Type B pancreatic cell (in vitro differentiated cells): ENCODE measurements at places on chromosomes 4 and X.

- DNase-seq: no peak
These were observed 167.1 kb downstream of the AMELX start for GRCh38 chrX:11460347-11460746.

DNA sequence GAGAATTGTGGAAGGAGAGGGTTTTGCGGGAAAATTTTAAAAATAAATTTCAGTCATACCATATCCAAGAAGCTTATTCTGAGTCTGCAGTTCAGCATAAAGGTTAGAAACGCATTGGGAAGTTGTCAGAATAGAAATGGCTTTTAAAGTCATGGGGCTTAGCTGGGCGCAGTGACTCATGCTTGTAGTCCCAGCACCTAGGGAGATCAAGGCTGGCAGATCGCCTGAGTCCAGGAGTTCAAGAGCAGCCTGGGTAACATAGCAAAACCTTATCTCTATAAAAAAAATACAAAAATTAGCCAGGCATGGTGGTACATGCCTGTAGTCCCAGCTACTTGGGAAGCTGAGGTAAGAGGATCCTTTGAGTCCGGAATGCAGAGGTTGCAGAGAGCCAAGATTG is 3.9 kb upstream of the PLA2G12A start:
- DNase-seq: no peak

DNA sequence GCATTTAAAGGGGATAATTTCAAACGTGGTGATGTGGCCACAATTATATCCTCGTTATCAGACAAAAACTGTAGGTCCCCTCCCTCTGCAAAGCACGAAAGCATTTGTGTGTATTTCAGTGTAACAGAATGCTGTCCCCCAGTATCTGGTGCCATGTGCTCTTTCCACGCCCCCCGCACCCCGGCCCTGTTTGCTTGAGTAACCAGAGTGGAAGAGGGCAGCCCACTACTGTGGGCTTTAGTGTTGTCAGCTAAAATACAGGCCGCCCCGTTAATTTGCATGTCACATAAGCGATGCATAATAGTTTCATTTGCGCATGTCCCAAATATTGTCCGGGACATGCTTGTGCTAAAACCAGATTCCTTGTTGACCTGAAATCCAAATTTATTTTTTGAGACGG is 110.1 kb downstream of the PHKA2 start:
- DNase-seq: no peak

DNA sequence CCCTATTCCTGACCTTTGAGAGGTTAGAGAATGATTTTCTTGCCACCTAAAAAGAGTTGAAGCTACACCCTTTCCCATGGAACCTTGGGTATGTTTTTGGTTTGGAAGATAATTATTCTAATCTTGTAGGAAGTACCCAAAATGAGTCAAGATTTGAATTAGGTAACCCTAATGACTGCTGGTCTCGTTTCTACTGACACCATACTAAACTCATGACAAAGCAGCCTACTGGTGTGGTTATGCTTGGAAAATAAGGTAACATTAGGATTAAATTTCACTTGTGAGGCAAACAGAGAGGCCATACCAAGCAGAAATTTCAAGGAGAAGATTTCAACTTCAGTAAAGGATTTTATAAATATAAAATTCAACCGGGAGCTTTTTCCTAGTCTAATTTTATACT is 107.9 kb downstream of the FBXW7 start:
- DNase-seq: no peak

DNA sequence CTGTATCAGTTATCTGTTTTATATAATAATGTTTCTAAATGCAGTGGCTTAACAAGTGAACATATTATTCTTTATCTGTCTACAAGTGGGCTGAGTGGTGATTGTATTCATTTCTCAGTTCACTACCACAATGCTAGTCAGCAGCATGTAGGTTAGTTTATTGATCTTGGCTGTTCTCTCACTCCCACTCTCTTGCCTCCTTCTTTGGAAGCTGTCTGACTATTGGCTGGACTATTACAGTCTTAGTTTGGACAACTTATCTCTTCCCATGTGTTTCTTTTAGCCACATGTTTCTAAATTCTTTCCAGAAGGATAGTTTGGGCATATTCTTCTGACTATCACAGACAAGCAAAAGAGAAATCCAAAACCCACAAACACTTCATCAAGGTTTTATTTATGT is 459.5 kb upstream of the AGA start:
- DNase-seq: no peak

- DNase-seq: no peak
These were observed 18.2 kb upstream of the TLR1 start for GRCh38 chr4:38822748-38823303.

DNA sequence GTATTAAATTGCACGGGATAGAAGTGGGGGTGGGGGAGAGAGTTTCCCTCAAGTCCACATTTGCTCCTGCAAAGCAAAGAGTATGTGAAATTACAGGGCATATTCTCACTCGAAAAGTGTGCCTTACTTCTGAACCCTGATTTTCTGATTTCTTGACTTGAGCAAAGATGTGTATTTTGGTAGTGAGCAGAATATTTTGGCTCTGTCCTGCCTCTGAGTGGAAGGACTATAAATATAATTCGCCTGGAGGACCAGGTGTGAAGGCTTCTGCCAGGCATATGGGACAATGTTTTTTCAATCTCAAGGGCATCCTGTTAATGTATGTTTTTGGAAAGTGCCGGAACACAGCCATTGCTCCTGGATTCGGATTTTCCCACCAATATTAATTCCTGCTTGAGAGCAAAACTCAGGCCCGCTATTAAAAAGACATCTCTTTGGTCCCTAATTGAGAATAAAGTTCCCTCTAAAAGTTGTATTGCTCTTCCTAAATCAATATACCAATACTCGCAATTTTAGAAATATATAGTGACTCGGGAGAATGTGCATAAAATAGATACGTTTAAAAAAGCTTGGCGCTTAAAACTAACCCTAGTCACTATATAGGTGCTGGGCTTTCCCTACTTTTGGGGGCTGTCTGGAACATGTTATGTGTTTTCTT is 15.3 kb upstream of the PITX2 start:
- DNase-seq: no peak

- no peak for DNase-seq
These were observed 46.5 kb downstream of the RAI2 start for GRCh38 chrX:17814557-17814956.

GRCh38 chrX:40646489-40647306 is 663 bp downstream of the CXorf38 start:
- no peak for DNase-seq

GRCh38 chr4:145785391-145786008 is 105.6 kb downstream of the C4orf51 start:
- DNase-seq: no peak

DNA sequence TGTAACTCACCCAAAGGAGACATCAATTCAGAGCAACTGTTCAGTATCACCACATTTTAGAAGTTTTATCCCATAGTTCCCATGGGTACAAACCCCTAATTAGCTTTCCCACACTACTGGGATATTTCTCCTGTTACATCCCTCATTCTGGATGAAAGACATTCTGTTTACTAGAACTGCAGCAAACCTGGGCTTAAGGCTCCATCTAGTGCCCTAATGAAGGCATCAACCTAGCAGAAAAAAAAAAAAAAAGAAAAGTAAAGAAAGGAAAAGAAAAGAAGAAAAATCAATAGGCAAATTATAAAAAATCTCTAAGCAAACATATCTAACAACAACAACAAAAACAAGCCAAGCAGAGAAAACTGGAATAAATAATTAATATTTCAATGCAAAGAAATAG is 133.7 kb upstream of the CPXCR1 start:
- no peak for DNase-seq

- DNase-seq: no peak
These were observed 10.7 kb upstream of the LRBA start for GRCh38 chr4:151025759-151026158.

DNA sequence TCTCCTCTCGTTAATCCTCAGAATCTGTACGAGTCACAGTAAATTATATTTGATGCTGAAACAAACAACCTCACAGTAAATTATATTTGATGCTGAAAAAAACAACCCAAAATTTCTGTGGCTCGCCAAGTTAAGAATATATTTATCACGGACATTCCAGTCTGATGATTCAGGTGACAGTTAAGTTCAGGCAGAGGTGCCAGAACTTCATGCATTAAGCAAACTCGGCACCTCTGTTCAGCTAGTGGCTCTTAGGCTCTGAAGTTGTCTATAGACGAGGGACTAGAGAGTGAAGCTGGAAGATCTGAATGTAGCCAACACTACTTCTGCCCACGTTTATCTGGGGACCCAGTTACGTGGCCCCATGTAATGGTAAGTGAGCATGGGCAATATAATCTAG is 132.2 kb upstream of the AGA start:
- DNase-seq: no peak

DNA sequence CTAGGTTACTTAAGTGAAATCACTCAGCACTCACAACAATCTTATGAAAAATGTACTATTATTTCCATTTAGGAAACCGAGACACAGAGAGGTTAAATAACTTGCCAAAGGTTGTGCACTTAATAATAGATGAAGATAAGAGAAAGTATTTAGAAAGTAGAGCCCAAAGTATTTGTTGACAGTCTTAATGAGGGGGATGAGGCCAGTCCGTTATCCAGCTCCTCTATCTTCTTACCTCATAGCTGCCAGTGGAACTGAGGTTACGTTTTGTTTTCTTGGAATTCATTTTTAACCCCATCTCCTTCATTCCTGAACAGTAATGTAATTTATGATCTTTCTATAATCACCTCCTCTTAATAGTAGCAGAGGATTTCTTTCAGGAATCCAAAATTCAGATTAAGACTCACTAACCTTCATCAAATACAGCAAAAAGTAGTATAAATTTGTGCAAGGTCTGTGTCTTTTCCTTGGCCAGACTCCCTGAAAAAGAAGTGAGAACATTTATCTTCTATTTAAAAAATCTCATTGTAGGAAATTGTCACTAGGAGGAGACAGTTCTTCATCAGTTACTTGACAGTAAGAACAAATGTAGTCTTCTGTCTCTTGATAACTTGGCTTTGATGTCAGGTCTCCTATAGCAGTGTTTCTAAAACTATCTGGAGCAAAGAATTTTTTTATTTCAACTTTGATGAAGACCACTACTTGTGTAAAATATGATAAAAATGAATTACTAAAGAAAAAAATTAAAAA is 35.5 kb downstream of the F8 start:
- no peak for DNase-seq

DNA sequence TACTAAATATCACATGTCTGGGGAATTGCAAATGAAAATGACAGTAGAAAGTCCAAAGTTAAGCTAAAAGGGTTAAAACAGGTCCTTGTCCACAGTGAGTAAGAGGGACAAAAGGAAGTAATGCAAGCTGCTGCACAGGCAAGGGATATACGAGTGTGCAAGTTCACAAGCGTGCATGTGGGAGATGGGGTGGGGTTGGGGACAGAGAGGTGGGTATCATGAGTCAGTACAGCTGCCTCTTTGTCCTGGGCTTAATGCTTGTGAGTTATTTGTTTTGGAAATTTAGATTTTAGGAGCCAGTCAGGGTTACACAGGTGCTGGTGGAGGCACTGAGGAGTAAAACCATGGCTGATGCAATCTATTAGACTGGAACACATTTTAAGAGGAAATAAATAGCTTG is 3.3 kb upstream of the GPRASP2 start:
- no peak for DNase-seq

DNA sequence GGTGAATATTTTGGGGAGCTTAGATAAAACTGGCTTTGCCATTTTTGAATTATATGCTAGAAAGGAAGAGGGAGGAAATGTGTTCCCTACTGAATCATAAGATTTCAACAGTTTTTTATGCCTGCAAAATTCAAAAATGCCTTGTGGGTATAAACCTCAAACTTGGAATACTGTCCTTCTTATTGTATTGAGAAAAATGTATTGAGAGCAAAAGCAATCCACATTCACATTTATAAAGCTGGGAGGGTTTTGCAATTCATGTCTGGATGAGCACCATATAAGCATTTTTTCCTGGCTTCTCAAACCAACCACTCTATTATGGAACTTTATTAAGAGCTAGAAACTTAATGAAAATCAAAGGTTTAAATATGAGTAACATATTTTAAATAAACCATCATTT is 289.8 kb downstream of the PCDH7 start:
- DNase-seq: no peak

DNA sequence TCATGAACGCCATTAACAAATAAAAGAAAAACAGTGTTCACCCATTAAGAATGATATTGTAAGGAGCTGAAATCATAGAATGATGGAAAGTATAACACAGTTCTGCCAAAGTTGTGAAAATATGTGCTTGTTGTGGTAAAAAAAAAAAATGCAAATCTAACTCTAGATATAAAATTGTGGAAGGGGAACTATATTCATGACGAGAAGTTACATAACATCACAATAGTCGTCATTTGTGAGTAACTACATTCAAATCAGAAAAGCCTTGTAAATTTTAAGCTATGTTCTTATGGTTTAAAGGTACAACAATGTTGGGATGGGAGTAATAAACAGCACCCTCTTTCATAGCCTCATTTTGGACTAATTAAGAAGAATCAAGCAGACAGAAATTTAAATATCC is 57.6 kb upstream of the PRDM8 start:
- DNase-seq: no peak

DNA sequence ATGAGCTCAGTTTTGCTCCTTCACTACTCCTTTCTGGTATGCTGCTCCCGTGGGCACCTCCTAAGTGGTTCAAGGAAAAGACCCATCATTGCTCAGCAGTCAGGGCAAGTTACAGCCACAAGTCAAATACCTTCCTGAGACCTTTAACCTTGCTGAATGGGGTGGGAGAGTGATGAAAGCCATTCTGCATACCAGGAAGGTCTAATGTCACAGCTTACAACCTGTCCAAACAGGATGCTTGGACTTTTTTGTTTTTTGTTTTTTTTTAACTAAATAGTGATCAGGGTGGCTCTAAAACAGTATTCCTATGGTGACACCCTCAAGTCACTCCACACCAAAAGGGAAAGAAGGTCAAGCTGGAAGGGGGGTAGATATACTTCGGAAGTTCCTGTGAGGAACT is 93.1 kb downstream of the GPC3 start:
- no peak for DNase-seq

GRCh38 chr4:109497511-109497910 is 62.5 kb upstream of the MCUB start:
- DNase-seq: no peak

GRCh38 chrX:102765217-102765616 is 44.7 kb downstream of the GPRASP3 start:
- DNase-seq: no peak

GRCh38 chr4:42478946-42479345 is 81.7 kb downstream of the SHISA3 start:
- DNase-seq: no peak

DNA sequence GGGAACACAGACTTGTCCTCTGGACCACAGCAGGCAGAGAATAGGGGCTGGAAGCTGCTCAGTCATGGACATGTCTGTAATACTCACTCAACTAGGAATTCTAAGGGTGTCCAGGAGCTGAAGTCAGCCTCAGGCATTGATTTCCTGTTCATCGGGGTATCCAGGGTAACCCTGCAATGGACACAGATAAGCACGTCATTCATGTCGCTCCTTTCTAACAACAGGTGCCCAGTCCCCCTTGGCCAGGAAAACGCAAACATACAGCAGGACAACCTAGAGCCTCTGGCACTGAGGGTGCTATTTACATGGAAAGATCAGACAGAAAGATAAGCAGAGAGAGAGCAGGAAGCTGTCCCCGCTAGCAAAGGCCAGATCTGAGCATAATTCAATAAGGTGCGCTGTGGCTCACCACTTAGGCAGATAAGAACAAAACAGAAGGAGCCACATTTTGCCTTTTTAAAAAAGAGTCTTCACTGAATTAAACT is 21.3 kb downstream of the QDPR start:
- DNase-seq: no peak
